Amniotic stem cell (primary cell): ENCODE measurements at places on chromosomes 11 and 22.

DNA sequence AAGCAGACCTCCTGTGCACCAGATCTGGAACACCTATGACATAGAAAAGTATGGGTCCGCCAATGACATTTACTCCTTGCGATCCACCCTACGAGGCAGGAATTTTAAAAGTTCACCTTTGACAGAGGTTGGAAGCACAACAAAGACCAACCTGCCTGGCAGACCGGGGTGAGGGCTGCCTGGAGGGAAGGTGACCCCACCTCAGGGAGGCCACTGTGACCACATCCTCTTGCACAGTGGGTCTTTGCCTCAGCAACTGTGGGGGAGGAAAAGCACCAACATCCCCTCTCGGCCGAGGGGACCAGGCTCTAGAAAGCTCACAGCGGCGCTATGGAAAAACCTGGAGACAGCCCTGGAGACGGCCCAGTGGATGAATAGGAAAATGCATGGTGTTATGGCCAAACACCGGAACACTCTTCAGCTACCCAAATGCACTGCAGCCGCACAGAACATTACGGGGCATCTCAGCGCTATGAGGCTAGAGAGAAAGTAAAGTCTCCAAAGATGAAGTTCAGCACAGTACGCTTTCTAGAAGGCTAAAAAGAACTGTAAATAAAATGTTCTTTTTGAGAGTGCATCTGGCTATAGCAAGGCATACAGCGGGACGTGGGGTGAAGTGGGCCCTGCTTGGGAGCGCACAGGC lies 1.8 kb upstream of the SHISAL1 start:
- DNase-seq = no peak

DNA sequence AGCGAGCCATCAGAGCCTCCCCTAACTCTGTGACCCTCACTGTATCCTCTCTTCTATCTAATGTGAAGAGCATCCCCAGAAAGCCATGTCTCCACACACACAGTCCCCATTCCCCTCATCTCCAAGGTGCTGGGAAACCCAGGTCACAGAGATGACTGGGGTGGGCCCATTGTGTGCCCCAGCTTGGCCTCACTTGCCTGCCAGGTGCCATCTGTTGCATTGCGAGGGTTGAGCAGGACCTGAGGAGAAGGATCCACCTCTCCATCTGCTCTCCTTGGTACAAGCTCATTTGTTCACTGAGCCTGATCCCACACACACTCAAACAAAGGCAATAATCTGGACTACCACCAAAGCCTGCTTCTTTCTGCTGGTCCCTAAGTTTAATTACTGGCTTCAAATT lies 118.8 kb downstream of the SPATA19 start:
- DNase-seq = no peak

DNA sequence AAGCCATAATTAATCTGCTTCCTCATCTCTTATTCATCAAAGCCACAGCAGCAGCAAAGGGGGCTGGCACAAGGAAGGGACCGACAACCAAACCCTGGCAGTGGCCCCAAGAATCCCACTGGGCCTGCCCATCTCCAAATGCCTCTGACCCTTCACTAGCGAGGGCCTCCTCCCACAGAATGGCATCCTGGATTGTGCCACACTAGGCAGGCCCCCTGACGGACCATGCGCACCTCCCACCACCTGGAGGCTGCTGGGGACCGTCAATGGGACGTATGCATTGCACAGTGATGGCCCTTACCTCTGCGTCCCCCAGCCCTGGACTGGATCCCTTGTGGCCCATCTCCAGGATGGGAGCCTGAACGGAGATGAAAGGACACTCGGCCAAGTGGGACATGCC lies 4.1 kb upstream of the RTN4R start:
- DNase-seq = no peak

DNA sequence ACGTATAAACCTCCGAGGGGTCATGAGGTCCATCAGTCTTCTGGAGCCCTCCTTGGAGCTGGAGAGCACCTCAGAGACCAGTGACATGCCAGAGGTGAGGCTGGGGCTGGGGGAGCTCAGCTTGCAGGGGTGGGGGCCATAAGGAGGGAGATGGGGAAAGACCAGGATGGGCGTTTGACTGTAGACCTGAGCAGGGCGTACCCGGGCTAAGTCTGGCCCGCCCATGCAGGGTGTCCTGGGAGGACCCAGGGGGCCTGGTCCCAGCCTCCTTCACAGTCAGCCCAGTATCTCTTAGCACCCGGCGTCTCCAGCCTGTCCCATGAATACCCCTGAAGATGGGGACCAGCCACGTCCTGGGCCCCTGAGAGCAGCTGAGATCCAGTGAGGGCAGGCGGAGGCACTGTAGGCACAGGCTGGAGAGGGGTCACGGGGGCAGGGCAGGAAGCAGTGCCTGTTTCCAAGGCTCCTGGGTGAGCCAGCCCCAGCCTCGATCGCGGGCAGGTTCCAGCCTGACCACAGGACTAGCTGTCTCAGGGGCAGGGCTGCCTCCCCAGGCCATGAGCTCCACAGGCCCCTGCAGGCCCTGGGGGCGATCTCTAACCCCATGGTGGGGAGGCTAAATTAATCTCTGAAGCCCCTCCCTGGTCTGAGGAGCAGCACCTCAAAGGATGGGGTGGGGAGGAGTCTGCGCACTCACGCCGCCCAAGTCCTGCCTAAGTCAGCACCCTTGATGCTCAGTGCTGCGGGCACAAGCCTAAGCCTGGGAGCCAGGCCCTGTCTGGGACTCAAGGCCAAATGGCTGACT lies 7.1 kb downstream of the SSH3 start:
- no peak for DNase-seq

GRCh38 chr22:27756212-27756660 lies 45.3 kb downstream of the MN1 start:
- no peak for DNase-seq

- DNase-seq = no peak
These were observed 243.4 kb downstream of the MIAT start for GRCh38 chr22:26900787-26901186.

- no peak for DNase-seq
These were observed 111.3 kb downstream of the NAT10 start for GRCh38 chr11:34216706-34217105.

DNA sequence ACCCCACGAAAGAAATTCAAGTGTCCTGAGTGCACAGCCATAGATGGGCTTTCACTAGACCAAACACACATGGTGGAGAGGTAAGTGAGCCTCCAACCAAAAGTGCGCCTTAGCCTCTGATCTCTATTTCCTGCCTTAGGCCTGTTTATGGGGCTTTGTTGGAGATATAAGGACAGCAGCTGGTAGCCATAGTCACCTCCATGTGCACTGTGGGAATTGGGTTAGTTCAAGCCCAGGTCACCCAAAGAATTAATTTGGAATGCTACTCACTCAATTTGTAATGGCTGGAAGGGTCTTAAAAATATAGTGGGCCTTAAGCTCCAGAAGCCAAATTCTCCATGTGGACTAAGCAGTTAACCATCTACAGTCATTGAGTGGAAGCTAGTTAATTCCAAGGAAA lies 73.6 kb downstream of the ALX4 start:
- no peak for DNase-seq

GRCh38 chr11:46133119-46133518 lies 11.9 kb upstream of the PHF21A start:
- no peak for DNase-seq

DNA sequence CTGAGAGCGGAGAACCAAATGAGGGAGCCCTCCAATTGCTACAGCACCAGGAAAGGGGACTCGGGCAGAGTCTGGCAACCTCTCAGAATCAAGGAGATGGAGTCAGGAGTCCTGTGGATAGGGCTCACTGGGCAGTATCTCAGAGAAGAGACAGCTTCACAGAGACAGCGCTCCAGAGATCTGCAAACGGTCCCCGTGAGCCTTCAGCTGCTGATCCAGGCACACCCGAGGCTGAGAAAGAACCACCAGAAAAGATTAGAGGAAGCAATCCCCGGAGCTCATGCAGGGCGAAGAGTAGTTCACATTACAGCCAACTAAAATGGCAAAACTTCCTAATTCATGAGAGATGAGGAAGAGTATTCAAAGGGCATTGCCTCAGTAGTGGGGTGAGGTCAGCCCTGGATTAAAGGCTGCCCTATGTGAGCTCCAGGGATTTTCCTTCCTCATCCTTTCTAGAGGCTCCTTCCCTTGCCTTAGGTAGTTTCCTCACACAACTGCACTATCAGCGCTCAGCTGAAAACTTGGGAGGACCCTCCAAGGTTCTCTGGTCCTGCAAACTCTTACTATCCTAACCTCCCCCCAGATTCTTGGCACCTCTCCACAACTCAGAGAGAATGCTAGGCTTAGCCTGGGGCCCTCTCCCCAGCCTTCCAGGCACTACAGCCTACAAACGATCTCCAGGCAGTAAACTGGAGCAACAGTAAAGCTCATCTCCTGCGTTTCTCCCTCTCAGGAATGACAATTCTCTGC lies 23.7 kb downstream of the SCN4B start:
- no peak for DNase-seq

- no peak for DNase-seq
These were observed 20.5 kb downstream of the SLC1A2 start for GRCh38 chr11:35398881-35399280.

GRCh38 chr11:129247135-129247534 lies 55.0 kb upstream of the ARHGAP32 start:
- no peak for DNase-seq

GRCh38 chr11:2120359-2121100 lies 18.7 kb downstream of the IGF2 start:
- DNase-seq = peak; percentile 16

DNA sequence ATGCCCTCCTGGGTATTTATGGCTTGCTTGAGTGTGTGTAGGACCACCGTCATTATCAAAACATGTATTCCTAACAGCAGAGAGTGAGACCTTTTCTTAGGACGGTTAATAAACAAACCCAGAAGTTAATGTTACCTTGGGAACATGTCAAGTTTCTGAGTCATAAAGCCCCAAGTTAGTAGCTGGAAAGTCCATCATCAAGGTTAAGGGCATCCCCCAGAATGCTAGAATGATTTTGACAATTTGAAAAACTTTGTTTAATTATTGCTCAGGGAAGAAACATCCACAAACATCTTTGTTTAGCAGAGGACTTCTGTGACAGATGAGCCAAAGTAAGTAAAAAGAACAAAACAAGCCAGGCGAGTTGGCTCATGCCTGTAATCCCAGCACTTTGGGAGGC lies 20.0 kb downstream of the CAVIN3 start:
- no peak for DNase-seq

GRCh38 chr11:105023003-105023402 lies at the start of gene CASP5:
CASP5 (minus strand) TSS chr11:105023168; CDS start chr11:105023136, 32 bp downstream.
- DNase-seq = no peak

- DNase-seq = no peak
These were observed 83.1 kb downstream of the PHF21B start for GRCh38 chr22:44926491-44927415.

DNA sequence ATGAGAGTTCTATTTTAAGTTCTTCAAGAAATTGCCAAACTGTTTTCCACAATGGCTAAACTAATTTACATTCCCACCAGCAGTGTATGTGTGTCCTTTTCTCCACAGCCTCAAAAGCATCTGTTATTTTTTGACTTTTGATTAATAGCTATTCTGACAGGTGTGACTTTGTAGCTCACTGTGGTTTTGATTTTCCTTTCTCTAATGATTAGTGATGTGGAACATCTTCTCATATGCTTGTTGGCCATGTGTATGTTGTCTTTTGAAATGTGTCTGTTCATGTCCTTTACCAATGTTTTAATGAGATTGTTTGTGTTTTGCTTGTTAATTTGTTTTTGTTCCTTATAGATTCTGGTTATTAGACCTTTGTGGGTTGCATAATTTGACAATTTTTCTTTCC lies 18.0 kb upstream of the RAB38 start:
- DNase-seq = no peak

- DNase-seq = no peak
These were observed 46.9 kb downstream of the DDX6 start for GRCh38 chr11:118744046-118744445.

- DNase-seq = no peak
These were observed 130.7 kb downstream of the MN1 start for GRCh38 chr22:27670701-27671412.

DNA sequence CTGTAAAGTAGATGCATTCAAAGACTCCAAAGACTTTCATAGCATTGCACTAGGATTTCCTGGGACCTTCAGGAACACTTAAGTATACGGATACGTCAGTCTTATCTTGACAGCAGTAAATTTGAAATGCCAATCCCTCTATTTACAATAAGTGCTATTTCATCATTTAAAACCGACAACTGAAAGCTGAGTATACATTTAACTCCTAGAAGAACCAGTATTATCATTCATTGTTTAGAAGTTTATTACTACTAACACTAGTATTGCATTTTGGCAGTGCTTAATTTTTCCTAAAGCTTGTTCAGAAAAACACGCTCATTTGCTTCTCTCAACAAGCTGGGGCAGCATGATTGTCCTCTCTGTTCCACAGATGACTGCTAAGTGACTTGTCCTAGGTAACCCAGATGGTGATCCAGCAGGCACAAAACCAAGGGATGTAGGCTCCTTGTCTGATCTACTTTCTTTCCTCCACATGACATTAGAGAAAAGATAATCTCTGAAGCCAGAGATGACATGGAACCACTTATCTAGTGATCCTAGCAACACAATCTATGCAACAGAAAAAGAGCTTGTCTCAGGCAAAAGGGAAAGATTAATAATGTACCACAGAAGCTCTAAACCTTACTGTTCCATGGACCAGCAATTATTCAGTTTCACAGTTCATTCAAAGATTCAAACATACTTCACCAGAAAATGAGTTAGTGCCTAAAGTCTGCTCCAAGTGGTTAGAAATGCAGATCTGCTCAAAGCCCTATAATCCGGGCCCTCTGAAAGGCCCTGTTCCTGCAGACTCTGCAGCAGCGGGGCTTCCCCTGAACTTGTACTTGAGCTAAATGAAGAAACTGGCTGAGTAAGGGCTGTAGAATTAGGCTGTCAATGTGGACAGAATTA lies 5.2 kb downstream of the MAML2 start:
- no peak for DNase-seq
